Activated naive CD4-positive, alpha-beta T cell (primary cell): ENCODE measurements at places on chromosomes 12 and 14.

DNA sequence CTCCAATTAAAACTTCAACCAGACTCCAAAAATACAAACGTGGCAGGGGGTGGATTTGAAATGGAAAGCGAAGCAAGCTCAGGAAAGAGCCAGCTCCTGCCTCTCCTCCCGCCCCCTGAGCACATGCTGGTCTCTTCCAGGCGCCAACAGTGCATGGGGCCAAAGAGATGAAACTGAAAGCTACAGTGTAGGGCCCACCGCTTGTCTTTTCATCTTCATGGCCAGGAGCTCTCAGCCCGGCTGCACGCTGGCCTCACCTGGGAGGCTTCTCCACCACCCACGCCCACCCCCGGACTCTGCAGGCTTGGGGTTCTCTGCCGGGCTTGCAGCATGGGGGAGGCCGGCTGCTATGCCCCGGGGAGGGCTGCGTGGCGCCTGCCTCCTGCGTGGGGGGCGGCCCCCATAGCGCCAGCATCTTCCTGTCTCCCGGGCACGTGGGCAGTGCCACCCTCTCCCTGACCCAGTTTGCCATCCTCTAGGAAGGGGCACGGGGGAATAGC is 2.0 kb downstream of the RIMBP2 start:
- no peak for DNase-seq

GRCh38 chr14:64637735-64638473 is 66.3 kb upstream of the PLEKHG3 start:
- DNase-seq: no peak

GRCh38 chr14:68566075-68566474 is 226.8 kb downstream of the ZFP36L1 start:
- no peak for DNase-seq

DNA sequence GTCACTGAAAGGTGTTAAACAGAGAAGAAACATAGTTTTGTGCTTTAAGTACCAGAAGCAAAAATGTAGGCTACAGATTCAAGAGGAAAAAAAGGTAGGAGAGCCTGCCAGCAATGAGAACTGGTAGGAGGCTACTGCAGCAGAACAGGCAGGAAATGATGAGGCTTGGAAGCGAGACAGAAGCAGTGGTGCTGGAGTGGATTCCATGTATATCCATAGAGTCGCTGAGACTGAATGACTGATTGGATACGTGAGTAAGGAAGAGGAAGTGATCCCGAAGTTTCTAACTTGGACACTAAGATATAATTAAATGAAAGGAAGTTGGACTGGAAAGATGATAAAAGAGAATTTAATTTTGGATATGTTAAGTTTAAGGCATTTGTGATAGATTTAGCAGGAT is 45.0 kb upstream of the CCDC91 start:
- no peak for DNase-seq

DNA sequence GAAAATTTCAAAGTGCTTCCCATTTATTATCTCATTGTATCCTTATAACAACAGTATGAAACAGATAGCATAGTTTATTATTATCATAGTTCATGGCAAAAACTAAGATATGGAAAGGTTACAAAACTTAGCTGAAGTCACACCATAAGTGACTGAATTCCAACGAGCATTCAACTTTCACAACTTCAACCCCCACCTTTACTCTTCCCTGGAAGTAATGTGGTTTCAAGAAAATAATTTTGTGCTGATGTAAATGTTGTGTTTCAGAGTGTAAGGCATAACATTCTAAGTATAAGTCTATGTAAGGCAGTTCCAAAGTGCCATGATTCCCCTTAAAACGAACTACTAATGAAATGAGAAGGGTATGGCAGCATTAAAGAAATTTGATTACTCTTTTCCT is 454.5 kb downstream of the BCAT1 start:
- DNase-seq: no peak

DNA sequence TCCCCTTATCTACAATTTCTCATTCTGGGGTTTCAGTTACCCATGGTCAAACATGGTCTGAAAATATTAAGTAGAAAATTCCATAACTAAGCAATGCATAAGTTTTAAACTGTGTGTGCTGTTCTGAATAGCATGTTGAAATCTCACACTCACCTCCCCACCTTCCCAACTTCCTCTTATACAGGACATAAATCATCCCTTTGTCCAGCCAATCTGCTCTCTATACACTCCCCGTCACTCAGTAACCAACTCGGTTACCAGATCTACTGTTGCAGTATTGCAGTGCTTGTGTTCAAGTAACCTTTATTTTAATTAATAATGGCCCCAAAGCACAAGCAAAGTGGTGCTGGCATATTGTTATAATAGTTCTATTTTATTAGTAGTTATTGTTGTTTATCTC is 420.5 kb downstream of the GXYLT1 start:
- DNase-seq: no peak

GRCh38 chr12:46492471-46493085 is 120.0 kb upstream of the SLC38A2 start:
- no peak for DNase-seq

GRCh38 chr14:64763801-64764621 is 59.8 kb downstream of the PLEKHG3 start:
- no peak for DNase-seq

GRCh38 chr14:48973151-48973550 is 613.0 kb downstream of the RPS29 start:
- DNase-seq: no peak

DNA sequence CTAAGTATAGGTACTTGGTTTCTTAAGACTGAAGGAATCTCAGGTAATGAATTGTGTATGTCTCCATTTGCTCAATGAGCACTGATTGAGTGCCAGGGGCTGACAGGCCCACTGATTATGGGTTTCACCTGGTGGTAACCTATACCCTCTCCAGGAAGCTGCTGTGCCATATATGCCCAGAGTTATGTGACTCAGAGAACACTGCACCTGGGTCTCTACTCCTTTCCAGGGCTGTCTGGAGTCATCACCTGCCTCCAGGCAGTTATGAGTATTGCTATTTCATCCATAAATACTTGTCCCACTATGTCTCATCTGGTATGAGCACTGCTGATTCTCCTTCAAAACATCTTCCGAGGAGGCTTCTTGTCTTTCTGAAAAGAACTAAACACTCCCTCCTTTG is 692.9 kb downstream of the BCL11B start:
- DNase-seq: no peak

DNA sequence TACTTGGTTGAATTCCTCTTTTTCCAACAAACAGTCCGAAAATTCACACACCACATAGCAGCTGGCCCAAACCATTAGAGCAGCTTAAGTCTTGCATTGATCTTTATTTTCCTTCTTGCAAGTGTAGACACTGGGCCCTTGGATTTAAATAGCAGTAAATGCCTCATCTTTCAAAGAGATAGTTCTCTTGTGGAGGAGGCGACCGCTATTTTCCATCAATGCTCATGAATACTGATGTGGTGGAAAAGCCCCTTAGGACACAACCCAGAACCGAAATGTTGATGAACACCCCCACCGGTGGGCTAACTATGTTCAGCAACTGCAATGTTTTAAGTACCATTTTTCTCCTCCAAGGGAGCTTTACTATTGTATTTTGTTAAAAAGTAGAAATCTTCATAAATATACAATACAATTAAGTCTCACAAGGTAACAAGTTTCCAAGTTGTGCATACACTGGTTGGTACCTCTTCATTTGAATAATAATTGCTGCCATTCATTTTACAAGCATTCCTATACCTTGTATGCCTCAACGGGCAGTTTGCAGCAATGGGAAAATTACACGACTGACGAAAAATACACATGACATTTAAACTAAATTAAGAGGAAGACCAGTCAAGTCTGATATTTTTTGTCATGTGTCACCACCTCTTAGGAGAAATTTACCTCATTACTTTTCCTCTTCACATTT is 18.0 kb downstream of the NIN start:
- DNase-seq: no peak

DNA sequence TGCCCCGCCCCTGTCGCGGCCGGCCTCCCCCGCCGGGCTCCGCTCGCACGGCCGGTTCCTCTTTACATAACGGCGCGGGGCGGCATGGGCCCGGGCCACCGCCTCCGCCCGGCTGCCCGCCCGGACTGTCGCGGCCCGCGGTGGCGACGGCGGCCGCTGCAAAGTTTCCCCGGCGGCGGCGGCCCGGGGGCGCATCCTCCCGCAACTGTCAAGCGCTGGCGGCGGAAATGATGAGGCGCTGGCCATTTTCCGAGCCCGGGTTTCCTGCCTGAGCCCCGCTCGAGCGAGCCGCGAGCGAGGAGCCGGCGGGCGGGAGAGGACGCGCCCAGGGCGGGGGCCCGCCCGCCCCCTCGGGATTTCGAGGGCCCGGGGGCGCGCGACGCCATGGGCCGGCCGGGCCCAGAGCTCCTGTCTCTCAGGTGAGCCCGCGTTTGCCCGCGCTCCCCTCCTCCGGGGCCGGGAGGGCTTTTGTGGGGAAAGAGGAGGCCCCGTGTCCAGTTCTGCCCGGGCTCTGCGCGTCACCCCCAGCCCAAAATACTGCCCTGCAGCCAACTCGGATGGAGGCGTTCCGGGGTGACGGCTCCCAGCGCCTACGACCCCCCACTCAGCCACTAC is at the start of gene SH2B3:
SH2B3 (plus strand) TSS at position 65 of the 615 bp plus-strand sequence. CDS start 12,223 bp downstream, outside the sequence.
- DNase-seq: peak; percentile 82

DNA sequence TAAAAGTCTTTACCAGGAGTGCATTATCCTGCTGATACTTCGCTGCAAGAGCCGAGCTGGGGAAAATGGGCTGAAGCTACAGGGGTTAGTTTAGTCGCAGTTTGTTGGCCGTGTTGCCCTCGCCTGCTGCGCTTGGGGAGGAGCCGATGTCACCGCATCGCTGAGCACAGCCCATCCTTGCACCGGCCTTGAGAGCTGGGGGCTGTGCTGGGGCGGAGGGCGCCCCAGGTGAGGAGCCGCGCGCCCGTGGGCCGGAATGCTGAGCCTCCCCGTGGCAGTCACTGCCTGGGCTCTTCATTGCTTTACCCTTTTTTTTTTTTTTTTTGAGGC is 50.0 kb downstream of the ADGRD1 start:
- no peak for DNase-seq

GRCh38 chr12:15555446-15555845 is 233.1 kb downstream of the PTPRO start:
- no peak for DNase-seq

DNA sequence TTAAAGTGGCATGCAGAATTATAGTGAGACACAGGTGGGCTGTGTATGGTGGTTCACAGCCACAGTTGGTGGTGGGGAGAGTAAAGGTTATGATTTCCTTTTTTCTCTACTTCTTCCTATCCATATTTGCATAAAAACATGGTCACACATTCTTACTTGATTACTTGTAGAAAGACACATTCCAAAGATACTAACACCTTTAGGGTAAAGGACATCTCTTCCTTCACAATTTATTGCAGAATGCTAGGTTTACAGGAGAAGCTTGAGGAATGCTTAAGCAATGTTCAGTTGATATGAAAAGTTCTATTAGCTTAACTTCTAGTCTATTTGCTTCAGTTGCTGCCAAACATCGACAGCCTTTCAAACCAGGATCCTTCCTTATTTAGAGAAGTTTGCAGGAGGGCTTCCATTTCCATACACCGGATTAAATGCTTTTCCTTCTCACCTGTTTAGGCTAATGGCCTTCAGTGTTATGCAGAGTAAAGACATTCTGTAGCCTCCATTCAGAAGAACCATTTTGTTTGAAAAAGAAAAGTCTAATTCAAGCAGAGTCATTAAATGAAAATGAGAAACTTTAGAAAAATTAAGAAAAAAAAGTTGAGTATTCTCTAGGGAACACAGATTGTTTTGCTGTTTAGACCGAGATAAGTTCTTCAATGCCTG is 2.6 kb upstream of the PHC1 start:
- no peak for DNase-seq

DNA sequence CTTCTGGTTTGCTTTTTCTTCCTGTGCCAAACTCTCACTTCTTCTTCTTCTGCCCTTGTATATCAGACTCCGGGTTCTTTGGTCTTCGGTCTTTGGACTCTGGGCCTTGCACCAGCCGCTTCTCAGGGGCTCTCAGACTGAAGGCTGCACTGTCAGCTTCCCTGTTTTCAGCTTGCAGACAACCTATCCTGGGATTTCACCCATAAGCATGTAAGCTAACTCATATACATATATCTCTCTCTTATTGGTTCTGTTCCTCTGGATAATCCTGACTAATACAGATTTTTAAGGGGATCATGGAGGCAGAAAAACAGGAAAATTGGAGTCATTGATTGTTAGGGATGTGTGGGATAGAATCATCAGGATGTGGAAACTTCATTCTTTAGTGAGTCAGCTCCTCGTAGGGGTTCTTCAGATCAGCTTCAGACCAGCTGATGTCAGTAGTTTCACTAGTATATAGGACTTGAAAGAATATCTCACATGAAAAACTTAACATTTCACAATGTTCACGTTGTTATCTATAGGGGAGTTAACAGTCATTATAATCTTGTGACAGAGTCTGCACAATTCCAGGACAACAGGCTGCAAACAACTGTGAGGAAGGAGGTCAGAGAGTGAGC is 102.9 kb downstream of the RASSF9 start:
- DNase-seq: no peak

DNA sequence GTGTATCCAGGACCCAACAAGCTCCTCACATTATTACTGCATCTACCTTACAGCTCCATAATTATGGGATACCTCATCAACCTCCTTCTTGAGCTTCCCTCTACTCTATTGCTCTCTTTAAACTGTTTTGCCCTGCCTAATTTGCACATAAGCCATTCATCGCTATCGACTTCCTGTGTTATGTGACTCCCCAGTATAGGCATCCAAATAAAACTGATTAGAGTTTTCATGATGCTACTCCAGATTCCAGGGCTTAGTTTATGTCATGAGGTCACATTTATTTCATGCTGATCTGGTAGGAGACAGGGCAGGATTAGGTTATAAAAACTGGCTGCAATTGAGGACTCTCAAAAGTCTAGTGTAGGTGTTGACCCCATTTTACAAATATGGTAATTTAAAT is 569.9 kb upstream of the MGAT4C start:
- DNase-seq: no peak

DNA sequence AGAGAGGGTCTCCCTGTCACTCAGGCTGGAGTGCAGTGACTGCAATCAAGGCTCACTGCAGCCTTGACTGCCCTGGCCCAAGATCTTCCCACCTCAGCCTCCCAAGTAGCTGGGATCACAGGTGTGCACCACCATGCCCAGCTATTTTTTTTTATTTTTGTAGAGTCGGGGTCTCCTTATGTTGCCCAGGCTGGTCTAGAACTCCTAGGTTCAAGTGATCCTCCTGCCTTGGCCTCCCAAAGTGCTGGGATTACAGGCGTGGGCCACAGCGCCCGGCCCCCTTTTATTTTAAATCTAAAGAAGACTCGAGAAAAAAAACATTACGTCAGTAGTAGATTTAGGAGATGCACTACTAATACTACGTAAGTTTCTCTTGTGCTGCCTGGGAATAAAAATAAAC is 14.3 kb downstream of the FOS start:
- no peak for DNase-seq

DNA sequence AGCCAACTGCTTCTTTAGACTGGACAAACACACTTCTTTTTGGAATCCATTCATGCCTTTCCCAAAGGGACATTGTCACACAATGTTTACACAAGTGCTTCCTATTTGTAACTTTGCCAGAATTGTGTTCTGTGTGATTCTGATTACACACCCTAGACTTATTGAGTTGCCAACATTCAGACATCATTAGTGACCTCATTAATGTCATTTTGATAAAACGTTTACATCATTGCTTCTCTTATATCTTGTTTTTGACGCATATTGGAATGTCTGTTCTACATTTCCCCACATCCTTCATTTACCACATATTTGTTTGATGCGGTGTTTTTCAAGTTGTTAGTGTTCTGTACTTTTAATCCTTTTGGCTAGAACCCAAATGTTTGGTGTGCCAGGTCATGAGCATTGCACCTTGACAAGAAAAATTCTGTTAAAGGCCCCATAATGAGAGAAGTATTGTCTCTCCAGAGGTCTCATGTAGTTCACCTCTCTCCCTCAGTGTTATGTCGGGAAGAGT is 305.5 kb downstream of the AEBP2 start:
- DNase-seq: no peak

- DNase-seq: no peak
These were observed 59.0 kb downstream of the GAS2L3 start for GRCh38 chr12:100632445-100632892.
